ENCODE measurements at places on chromosomes 11 and 22. TPM values are rescaled to one million over a fixed set of nuclear protein-coding genes. Genes with fewer than 3 reads are reported as not detected.

- H3K27me3 ChIP-seq: no peaks in the 10 kb centered on the region
- no peaks in the 10 kb centered on the region for H3K4me1 ChIP-seq
- H3K27ac ChIP-seq: no peak overlapping the region
- H3K4me3 ChIP-seq: no peak overlapping the region
These were observed 46.5 kb upstream of the SOX6 start for GRCh38 chr11:16402654-16403447.

DNA sequence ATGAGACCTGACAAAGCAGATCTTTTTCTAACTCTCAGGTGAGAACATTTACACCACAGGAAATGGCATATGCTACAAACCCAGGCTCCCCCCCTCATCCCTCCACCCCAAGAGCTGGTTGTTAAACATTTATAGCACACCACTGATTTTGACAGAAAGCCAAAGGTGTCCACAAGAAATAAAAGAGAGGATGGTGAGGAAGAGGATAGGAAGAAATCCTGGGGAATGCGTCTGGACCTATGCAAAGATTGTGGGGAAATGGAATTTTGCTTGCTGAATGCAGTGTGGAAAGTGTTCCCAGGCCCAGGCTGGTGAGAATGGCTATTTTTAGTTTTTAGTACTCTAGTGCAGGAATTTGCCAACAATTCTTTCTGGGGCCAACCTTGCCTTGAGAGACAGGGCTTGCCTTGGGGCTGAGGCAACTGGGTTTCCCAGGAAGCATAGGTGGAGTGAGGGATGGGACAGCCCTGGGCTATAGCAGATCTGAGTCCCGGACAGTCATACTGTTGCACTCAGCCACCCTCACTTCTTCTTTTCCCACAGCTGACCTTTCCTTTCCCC lies 163.9 kb downstream of the ADAMTS15 start:
- peak overlapping the region; percentile 76 for H3K27ac ChIP-seq
- H3K27me3 ChIP-seq: no peaks in the 10 kb centered on the region
- H3K4me3 ChIP-seq: no peak overlapping the region
- DNase-seq: no peak
- peaks cover 58% of the 10 kb centered on the region for H3K4me1 ChIP-seq
- no peaks in the 10 kb centered on the region for H3K36me3 ChIP-seq

- H3K4me1 ChIP-seq: no peaks in the 10 kb centered on the region
- no peak for DNase-seq
- H3K27ac ChIP-seq: no peak overlapping the region
- H3K36me3 ChIP-seq: no peaks in the 10 kb centered on the region
These were observed 97.6 kb downstream of the KCNQ1 start for GRCh38 chr11:2542406-2542805.

- no peaks in the 10 kb centered on the region for H3K36me3 ChIP-seq
- no peak overlapping the region for H3K27ac ChIP-seq
- peaks cover 10% of the 10 kb centered on the region for H3K4me1 ChIP-seq
These were observed 8.1 kb upstream of the CERK start for GRCh38 chr22:46746192-46746591.

Gene PLAAT4
- total RNA-seq: 19.2 TPM

- H3K27me3 ChIP-seq: no peaks in the 10 kb centered on the region
- H3K27ac ChIP-seq: no peak overlapping the region
These were observed 257.8 kb downstream of the JRKL start for GRCh38 chr11:96647621-96648020.

DNA sequence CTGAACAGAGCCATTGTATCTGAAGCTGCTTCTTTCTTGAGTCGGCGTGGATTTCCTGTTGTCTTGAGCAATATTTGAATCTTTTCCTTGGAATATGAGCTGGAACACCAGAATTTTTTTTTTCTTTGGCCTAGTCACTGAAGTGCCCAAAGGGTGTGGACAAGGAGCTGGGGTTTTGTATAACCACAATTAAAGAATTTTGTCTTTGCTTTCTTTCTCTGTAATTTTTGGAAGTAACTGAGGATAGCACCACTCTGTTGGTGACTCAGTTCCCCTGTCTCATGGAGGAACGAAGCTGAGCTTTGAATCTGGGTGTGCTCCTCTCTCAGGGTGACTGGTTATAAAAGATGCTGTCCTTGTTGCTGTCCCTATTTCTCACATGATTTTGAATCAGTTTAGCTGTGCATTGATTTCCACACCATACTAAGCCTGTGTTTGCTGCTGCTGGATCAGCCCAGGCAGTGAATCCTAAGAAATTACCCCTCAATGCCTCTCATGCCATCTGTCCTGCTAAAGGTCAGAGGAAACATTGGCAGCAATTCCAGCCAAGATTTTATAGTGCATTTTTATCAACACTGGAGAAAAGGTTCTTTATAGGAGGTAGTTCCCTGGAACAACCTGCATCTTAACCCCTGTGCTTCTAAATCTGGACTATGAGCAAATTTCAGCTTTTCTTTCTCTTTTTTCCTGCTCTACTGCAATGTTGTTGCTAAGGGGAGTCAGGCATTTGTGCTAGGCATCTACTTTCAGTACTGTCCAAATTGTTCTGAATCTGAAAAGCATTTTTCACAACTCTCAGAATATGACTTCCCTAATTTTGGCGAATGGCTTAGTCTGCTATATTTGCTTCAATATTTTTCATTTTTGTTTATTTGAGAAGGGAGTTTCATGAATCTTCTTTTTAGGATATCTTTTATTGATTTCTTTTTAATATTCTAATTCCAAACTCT lies 540.8 kb downstream of the SOX6 start:
- no peaks in the 10 kb centered on the region for H3K36me3 ChIP-seq
- peaks cover 20% of the 10 kb centered on the region for H3K4me1 ChIP-seq
- peak overlapping the region; percentile 79 for H3K27ac ChIP-seq
- H3K27me3 ChIP-seq: no peaks in the 10 kb centered on the region

Gene KRTAP5-9
- total RNA-seq: not detected

DNA sequence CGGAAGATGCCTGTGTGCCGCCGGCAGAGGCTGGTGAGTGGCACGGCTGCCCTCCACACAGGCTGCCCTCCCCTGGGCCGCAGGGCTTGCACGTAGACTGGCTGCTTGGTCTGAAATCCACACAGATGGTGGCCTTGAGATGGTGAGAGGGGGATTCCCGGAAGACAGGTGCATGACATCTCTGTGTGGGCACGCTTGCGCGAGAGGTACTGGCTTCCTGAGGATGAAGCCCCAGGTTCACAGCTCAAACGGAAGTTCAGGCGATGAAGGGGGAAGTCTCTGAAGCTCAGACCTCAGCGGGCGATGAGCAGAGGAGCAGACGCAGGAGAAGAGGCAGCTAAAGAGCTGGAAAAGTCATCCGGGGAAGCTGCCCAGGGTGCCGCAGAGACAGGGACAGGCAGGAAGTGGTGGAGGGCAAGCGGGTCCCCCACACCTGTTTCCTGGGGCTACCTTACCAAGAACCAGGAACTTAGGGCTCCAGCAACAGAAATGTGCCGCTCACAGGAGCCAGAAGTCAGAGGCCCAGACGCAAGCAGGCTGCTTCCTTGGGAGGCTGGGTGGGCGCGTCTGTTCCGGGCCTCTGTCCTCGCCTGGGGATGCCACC lies 7.2 kb downstream of the CRELD2 start:
- H3K36me3 ChIP-seq: peaks cover 10% of the 10 kb centered on the region
- DNase-seq: no peak
- no peaks in the 10 kb centered on the region for H3K27me3 ChIP-seq
- no peak overlapping the region for H3K27ac ChIP-seq
- no peak overlapping the region for H3K4me3 ChIP-seq
- no peaks in the 10 kb centered on the region for H3K4me1 ChIP-seq

DNA sequence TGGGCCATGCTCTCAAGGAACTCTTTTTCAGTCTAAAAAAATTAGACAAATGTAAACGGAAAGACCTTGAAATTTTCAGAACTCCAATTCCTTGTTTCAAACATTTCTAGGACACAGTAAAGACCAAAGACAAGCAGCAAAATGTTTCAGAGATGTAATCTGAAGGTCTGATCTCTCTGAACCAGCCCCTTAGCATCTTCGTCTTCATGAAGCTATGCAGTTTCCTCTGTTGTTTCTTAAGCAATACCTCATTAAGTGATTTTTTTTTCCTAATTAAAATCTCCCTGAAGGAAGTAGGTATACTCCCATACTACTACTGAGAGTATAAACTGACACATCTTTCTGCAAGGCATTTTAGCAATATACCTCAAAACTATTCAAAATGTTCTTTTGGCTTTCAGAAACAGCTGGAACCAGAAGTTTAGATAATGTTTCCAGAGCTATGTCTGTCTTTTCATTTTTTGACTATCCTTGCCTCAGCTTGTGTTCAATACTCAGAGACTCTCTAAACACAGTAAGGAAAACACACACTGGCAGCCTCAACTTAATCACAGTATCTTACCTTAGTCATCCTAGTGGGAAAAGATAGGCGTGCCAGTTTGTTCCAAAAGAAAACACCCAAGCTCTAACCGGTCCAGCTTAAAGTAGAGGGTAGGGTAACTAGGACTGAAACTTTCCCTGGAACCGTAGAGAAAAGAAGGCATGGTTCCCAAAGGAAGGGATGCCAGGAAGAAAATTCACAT lies 25.1 kb downstream of the SBF2 start:
- no peaks in the 10 kb centered on the region for H3K27me3 ChIP-seq
- no peaks in the 10 kb centered on the region for H3K36me3 ChIP-seq
- no peak overlapping the region for H3K4me3 ChIP-seq
- H3K4me1 ChIP-seq: peaks cover 11% of the 10 kb centered on the region

DNA sequence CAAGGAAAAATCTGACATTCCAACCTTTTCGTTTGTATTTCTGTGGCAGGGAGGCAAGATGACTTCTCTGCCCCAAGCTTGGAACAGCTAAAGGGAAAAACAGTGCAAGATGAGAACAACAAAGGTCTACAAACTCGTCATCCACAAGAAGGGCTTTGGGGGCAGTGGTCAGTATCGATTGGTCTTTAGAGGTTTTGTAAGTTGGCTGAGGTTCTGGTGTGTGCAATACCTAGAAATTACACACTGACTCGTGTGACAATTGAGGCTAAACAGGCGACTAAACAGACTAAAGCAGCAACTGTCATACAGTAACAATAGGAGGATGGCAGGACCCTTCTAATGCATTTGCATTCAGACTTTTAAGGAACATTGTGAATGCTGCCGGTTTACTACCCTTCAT lies 994 bp downstream of the DEPDC5 start:
- peak overlapping the region; percentile 95 for H3K27ac ChIP-seq
- peaks cover 32% of the 10 kb centered on the region for H3K4me1 ChIP-seq
- H3K36me3 ChIP-seq: no peaks in the 10 kb centered on the region
- DNase-seq: no peak
- H3K27me3 ChIP-seq: no peaks in the 10 kb centered on the region
- no peak overlapping the region for H3K4me3 ChIP-seq

- no peak for DNase-seq
- H3K4me3 ChIP-seq: no peak overlapping the region
- H3K27ac ChIP-seq: peak overlapping the region; percentile 86
- H3K4me1 ChIP-seq: peaks cover 36% of the 10 kb centered on the region
- H3K27me3 ChIP-seq: no peaks in the 10 kb centered on the region
- H3K36me3 ChIP-seq: no peaks in the 10 kb centered on the region
These were observed 11.1 kb upstream of the CBX6 start for GRCh38 chr22:38882972-38883622.

DNA sequence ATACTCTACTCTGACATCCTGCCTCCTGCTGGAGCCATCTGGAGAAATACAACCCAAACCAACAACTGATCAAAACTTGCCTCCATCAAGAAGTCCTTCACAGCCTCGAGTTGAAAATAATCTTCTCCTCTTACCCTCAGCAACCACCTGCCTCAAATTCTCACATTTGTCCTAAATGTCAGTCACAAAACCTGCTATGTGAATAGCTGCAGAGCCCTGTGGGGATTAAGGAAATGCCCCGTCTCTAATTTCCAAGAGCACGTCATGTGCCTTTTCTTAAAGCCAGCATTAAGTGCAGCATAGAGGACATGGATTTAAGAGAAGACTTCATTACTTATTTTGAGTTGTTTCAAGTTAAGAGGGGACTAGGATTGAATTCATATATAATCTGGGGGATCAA lies 105.9 kb downstream of the TRPC6 start:
- H3K4me1 ChIP-seq: peaks cover 5% of the 10 kb centered on the region
- no peak overlapping the region for H3K27ac ChIP-seq
- H3K27me3 ChIP-seq: no peaks in the 10 kb centered on the region
- DNase-seq: no peak

Gene TPST2
- total RNA-seq: 82.3 TPM

GRCh38 chr22:43042101-43042780 lies 27.3 kb upstream of the PACSIN2 start:
- no peaks in the 10 kb centered on the region for H3K36me3 ChIP-seq
- DNase-seq: no peak
- no peak overlapping the region for H3K27ac ChIP-seq
- no peaks in the 10 kb centered on the region for H3K27me3 ChIP-seq
